ENCODE measurements at places on chromosomes 4 and X. TPM values are rescaled to one million over a fixed set of nuclear protein-coding genes. Genes with fewer than 3 reads are reported as not detected.

The CCNA2 gene
- polyA plus RNA-seq: 0.72 TPM

The MAOA gene
- 37.5 TPM for polyA plus RNA-seq

The TMPRSS11F gene
- polyA plus RNA-seq: not detected

The CFAP99 gene
- polyA plus RNA-seq: 0.87 TPM

The PALLD gene
- polyA plus RNA-seq: 14.0 TPM

The RHOXF2B gene
- polyA plus RNA-seq: not detected

The CYP4V2 gene
- 25.6 TPM for polyA plus RNA-seq

The ENPP6 gene
- polyA plus RNA-seq: 0.05 TPM

The SRPX2 gene
- polyA plus RNA-seq: 2.2 TPM

The IBSP gene
- not detected for polyA plus RNA-seq

The BANK1 gene
- polyA plus RNA-seq: 2.0 TPM

The ZFP92 gene
- polyA plus RNA-seq: 0.45 TPM

The MYOZ2 gene
- polyA plus RNA-seq: 0.23 TPM

The NR0B1 gene
- polyA plus RNA-seq: 2.7 TPM

The C4orf51 gene
- not detected for polyA plus RNA-seq

The CDX4 gene
- polyA plus RNA-seq: not detected

The MAGEA2B gene
- not detected for polyA plus RNA-seq

The SATL1 gene
- not detected for polyA plus RNA-seq

The WWC2 gene
- 4.4 TPM for polyA plus RNA-seq

The SPARCL1 gene
- polyA plus RNA-seq: 39.1 TPM

The HELQ gene
- polyA plus RNA-seq: 4.3 TPM

The TCP11X2 gene
- 0.54 TPM for polyA plus RNA-seq

The CSAG1 gene
- not detected for polyA plus RNA-seq

The SYTL5 gene
- polyA plus RNA-seq: 0.77 TPM

The ZNF827 gene
- 4.1 TPM for polyA plus RNA-seq

The CT45A6 gene
- not detected for polyA plus RNA-seq

The CNGA1 gene
- 2.1 TPM for polyA plus RNA-seq

The HSD17B13 gene
- polyA plus RNA-seq: 0.84 TPM

The PLA2G12A gene
- 8.4 TPM for polyA plus RNA-seq

The PLK4 gene
- polyA plus RNA-seq: 0.72 TPM

The GPR143 gene
- 1.1 TPM for polyA plus RNA-seq

The FBXO8 gene
- polyA plus RNA-seq: 6.7 TPM

The FREM3 gene
- polyA plus RNA-seq: not detected

The CSAG3 gene
- polyA plus RNA-seq: not detected

The GALNTL6 gene
- polyA plus RNA-seq: not detected

The NIPAL1 gene
- 1.3 TPM for polyA plus RNA-seq

The NDNF gene
- 0.19 TPM for polyA plus RNA-seq

The NLGN4X gene
- 0.49 TPM for polyA plus RNA-seq

The TRAM1L1 gene
- polyA plus RNA-seq: 1.0 TPM

Measured in pancreas (tissue), 10 donors.